ENCODE measurements at places on chromosomes 12 and 14. TPM values are rescaled to one million over a fixed set of nuclear protein-coding genes. Genes with fewer than 3 reads are reported as not detected.

- DNase-seq, result no peak
These were observed 234.4 kb upstream of the SRRM4 start for GRCh38 chr12:118746960-118747359.

DNA sequence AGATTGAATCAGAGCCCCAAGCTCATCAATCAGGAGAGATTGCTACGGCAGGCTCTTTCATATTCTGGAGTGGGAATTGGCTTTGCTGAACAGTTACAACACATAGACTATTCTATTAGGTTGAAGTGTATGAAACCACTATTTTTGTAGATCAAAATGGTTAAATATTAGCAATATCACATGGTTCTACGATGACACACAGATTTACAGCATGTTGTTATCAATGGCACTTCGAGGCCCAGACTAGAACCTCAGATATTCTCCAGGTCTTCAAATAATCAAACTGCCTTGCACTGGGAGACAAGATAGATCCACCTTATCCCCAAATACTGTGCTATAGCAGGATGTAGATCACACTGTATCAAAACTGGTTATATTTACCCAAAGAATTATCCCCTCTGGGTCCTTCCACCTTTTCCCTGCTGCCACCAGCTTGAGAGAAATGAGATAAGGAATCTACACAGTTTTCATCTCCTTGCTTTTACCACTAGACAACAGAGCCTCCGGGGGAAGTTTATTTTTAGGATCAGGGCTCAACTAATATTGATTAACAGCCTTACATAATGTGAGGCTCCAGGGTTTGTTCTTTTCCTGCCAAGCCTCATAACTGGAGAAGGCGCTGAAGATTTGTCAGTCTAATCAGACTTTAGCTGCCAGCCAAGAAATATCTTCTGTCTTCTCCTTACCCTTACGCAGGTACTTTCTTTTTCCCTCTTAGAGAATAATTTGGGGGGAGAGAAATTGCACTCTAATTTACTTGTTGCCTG, 507.1 kb downstream of the DIO2 start:
- DNase-seq, result no peak

DNA sequence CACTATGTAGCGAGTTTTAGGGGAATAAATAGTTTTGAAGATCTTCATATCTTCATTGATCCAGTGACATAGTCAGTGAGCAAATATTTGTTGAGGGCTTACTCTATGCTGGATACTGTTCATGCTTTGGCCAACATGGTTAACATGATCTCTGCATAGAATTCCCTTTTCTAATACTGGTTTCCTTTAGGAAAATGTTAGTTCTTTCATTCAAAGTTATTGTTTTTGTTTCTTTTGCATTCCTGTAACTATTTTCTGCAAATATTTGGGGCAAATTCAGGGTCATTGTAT, 226.5 kb downstream of the C12orf50 start:
- DNase-seq, result no peak

DNA sequence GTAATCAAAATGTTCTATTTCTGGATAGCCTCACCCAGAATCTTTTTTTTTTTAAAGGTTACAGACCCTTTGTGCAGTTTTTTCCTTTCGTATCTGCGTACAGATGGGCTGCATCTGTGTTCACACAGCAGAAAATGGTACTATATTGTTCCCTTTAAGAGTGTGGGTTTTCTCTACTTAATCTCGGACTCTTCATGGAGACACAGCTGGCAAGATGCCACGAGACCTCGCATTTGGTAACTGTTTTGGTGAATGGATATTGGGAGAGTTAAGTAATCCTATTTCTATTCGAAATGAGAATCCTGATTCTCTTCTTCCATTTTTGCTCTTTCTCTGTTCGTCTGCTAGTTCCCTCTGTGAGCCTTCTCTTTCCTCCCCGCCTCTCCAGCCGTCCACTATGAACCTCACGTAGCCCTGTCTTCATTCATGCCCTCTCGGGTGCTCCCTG, 85.7 kb downstream of the SAMD4A start:
- no peak for DNase-seq

GRCh38 chr12:46585854-46586621, 213.5 kb upstream of the SLC38A2 start:
- no peak for DNase-seq

GRCh38 chr12:45310627-45310968, 94.7 kb downstream of the ANO6 start:
- DNase-seq, result no peak

DNA sequence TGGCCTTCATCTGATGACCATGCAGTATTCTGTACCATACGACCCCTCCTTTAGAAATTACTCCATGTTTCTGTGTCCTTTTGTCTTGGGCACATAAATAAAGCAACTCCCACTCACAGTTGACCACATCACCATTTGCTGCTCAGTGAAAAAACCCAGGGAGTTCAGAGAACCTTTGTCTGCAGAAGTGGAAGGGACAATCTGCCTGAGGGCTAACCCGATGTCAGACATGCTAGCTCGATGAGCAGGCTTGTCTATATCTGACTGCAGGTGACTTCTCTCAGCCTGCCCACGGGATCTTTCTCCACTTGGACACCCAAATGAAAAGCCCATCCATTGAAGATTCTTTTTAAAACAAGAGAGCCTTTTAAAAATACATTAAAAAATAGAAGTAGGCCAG, 45.7 kb upstream of the GRIP1 start:
- DNase-seq, result no peak

DNA sequence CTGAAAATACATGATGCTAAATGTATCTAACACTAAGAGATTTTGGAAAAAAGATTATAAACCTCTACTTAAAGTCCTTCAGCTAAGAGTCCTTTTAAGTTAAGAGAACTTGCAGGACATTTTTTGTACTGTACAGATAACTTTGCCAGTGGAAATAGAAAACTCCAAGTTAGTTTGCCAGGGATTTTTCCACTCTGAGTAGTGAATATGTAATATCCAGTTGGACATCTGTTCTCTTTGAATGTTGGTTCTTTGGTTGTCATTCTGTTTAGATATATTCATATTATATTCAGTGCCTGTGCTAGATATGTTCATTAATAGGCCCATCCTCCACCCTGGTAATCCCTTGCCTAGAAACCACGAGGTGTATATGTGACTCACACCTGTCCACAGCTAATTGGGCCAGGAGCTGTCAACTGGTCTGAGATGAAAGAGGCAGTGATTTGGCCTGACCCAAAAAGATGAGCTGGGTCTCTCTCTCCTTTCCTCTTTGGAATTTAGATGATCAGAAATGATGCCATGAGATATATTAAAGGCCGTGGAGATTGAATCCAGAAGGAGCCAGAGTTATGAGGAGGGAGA, 261.0 kb upstream of the LRIG3 start:
- no peak for DNase-seq

Gene GALNT16
- not detected for total RNA-seq

Gene IL23A
- total RNA-seq, result 26.4 TPM

Gene RAD9B
- 0.73 TPM for total RNA-seq
